ENCODE measurements at places on chromosomes 7 and 10.

- DNase-seq, result no peak
These were observed 38.7 kb downstream of the RASGEF1A start for GRCh38 chr10:43227911-43228782.

- DNase-seq, result no peak
These were observed 31.2 kb upstream of the ZNF438 start for GRCh38 chr10:31062856-31063255.

DNA sequence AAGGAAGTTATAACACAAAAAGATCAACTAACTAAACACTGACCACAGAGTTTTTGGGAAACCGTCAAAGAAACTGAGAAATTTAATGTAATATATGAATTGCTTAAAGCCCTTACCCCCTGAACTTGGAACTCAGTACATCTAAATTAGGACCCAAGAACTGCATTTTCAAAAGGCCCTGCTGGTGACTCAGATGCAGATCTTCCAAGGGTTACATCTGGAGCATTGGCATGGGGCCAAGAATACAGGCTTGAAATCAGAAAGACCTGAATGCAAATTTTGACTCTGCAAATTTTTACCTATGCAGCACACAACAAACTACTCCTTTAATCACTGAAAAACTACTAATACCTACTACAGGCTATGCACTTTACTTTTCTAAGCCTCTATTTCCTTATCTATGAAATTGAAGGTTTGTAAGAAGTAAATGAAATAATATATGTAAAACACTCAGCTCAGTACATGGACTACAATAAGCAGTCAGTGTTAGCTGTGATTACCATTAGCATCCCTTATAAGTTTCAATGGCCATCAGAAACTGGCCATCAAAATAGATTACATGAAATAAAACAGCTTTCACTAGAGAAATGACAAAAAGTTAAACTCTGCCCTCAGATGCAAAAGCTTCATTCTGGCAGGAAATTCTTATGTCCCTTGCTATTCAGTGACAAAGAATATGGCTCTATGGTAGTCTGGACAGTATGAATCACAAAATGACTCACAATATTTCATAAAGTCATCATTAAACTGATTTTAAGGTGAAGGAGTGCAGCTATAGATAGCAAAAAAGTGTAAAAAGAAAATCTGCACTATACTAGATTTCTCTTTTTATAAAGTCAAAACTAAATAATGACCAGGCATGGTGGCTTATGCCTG, 43.6 kb downstream of the NSUN6 start:
- no peak for DNase-seq

DNA sequence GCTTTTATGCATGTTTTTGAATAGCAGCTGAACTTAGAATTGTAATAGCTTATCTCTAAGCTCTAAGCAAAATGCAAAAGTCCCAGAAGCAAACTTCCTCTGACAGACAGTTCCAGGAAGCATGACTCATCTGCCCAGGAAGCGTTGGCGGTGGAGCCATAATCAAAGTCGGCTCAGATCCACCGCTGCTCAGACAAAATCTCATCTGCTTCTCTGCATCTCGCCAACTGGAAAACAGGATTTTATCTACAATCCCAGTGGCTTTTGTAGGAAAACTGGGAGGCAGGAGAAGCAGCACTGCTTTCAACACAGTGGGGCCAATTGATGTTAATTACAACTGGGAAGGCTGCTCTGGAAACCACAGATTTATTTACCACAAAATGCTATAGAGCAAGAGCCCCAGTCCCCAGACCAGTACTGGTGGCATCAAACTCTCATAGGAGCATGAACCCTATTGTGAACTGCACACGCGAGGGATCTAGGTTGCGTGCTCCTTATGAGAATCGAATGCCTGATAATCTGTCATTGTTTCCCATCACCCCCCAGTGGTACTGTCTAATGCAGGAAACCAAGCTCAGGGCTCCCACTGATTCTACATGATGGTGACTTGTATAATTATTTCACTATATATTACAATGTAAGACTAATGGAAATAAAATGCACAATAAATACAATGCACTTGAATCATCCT, 99.9 kb downstream of the CUBN start:
- DNase-seq, result peak; percentile 80

DNA sequence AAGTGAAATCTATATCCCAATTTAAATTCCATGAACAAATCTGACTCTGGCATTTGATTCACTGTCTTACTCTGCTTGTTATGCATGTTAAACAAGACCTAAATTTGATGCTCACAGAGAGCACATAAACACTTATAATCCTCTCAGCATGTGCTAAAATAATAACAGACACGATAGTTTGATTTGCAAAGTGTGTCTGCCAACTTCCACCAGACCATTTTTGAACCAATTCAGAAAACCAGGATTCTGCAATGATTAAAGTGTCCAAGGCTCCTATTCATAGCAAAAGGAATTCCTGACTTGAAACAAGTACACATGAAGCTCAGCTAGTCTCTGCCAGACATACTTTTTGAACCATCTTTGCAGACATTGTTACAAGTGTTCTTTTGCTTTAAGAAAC, 11.2 kb downstream of the RBM20 start:
- DNase-seq, result no peak

- no peak for DNase-seq
These were observed 122.5 kb upstream of the ANKRD1 start for GRCh38 chr10:91043173-91043910.

DNA sequence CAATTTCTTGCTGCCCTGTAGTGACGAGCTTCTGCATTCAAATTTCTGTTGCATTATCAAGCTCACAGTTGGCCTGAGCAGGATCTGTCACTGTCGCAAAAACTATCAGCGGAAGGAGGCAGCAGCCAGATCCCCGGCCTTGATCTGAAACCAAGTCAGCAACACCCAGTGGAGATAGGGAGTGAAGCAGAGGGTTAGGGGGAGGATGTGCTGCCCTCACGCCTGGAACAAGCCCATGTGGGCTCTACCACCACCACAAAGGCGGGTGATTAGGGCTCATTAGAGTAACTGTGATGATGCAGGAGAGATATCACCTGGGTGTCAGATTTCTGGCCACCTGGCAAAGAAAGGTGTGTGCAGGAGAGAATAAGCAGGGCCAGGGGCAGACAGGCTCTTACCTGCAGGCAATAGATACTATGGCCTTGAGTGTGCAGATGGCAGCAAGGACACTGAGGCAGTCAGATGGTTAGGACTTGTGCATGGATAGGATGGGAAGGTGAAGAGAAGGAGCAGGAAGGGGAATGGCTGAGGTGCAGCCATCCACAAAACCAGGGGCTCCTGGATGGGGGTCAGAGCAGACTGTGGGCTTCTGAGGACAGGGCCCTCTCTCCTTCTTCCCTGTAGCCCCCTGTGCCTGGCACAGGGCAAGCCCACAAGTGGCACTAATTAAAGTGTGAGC, 417.3 kb downstream of the RPS24 start:
- DNase-seq, result no peak

DNA sequence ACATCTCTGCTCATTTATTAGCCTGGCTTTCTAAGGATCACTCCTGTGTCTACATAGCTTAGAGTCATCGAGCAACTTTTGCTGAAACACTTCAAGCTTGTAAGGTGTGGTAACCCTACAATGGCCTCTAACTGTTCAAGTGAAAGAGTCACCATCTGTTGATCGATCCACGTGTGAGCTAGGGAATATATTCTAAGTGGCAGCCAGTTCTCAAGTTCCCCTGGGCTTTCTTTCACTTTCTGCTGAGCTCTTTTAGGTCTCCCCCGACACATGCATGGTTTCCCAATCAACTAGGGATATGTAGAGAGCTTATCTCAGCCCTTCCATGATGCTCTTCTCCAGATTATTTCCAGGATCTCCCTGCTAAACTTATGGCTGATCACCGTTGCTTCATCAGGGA, 15.5 kb downstream of the AOAH start:
- no peak for DNase-seq
